Stomach (tissue), 19 donors: ENCODE measurements at places on chromosomes 16 and 17. TPM values are rescaled to one million over a fixed set of nuclear protein-coding genes. Genes with fewer than 3 reads are reported as not detected.

The FBXO31 gene
- 26.7 TPM for total RNA-seq

The KRTAP9-4 gene
- total RNA-seq, result not detected

The RASD1 gene
- total RNA-seq, result 13.0 TPM

The KRTAP1-1 gene
- not detected for total RNA-seq

DNA sequence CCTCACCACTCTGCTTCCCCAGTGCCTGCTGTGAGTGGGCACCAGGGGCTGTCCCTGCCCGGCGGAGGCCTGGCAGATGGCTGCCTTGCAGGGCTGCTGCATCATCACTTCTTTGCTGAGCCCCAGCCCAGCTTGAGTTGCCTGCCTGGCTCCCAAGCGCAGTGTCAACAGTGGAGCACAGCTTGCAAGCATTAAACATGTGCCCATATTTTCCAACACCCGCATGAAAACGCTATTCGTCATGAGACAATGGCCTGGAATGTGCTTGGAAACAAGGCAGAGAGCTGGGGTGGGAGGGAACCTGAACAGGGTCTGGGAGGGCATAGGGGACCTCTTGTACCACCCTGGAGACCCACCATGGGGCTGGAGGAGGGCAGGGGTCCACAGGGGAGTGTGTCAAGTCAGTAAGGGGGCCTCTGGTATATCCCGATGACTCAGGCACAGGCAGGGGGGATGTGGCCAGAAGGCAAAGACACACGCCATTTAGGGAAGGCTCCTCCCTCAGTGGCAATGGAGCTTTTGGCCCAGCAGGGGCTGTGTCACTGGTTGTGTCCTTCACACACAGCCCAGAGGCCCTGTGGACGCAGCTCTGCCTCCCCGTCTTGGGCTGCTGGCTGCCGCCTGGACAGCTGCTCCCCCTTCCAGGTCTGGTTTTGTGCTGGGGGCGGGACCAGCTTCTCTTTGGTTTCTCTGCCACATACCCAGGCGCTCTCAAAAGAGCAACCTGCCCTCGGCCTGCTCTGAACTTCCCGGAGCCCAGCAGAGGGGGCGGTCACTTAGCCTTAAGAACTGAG, 17.4 kb upstream of the MTSS2 start:
- peak overlapping the region; percentile 73 for H3K27ac ChIP-seq
- H3K27me3 ChIP-seq, result no peaks in the 10 kb centered on the region
- no peak overlapping the region for H3K4me3 ChIP-seq
- H3K4me1 ChIP-seq, result peaks cover 82% of the 10 kb centered on the region
- H3K36me3 ChIP-seq, result no peaks in the 10 kb centered on the region

- no peak overlapping the region for H3K4me3 ChIP-seq
- no peak for DNase-seq
- peaks cover 3% of the 10 kb centered on the region for H3K4me1 ChIP-seq
- H3K27me3 ChIP-seq, result no peaks in the 10 kb centered on the region
These were observed 76.9 kb downstream of the MARF1 start for GRCh38 chr16:15566095-15566494.

- no peaks in the 10 kb centered on the region for H3K36me3 ChIP-seq
- peaks cover 5% of the 10 kb centered on the region for H3K4me1 ChIP-seq
- H3K27ac ChIP-seq, result no peak overlapping the region
- H3K4me3 ChIP-seq, result no peak overlapping the region
These were observed 24.1 kb upstream of the ADORA2B start for GRCh38 chr17:15920758-15921239.

GRCh38 chr17:32215696-32216095, 49.9 kb upstream of the RHBDL3 start:
- no peak for DNase-seq
- no peaks in the 10 kb centered on the region for H3K4me1 ChIP-seq
- H3K27ac ChIP-seq, result no peak overlapping the region
- peaks cover 48% of the 10 kb centered on the region for H3K36me3 ChIP-seq

- peak overlapping the region; percentile 68 for H3K27ac ChIP-seq
- peaks cover 46% of the 10 kb centered on the region for H3K4me1 ChIP-seq
- DNase-seq, result peak; percentile 63
- peaks cover 26% of the 10 kb centered on the region for H3K36me3 ChIP-seq
These were observed 77.1 kb downstream of the WWP2 start for GRCh38 chr16:69839240-69839688.
